ENCODE measurements at places on chromosomes 4 and X.

- no peak for DNase-seq
These were observed 19.9 kb upstream of the PPP3CA start for GRCh38 chr4:101367201-101367600.

DNA sequence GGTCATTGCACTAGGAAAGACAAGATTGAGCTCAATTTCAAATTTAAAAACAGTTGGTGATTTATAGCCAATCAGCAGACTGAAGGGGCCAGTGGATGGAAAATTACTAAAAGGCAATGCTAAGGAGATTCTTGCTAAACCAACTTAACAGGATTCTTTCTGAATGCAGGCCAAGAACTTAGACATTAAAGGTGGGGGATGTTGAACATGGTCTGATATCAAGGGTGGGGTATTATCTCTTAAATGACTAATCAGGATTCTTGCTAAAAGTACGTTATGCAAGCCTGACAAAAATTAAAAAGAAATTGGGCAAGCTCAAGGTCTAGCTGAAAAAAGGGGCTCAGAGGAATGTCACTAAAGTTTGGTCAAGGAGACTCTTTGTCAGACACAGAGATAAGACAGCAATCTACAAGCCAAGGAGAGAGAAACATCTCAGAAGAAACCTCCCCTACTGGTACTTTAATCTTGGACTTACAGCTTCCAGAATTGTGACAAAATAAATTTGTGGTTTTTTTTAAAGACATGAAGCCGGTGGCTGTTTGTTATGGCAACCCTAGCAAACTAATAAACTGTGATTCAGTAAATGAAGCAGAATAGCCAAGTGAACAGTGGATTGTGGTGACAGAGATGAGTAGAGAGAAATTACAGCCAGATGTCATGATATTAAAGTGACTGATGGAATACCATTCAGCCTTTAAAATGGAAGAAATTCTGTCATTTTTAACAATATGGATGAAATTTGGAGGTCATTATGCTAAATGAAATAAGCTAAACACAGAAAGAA is 120.3 kb upstream of the KLHL4 start:
- DNase-seq = no peak

DNA sequence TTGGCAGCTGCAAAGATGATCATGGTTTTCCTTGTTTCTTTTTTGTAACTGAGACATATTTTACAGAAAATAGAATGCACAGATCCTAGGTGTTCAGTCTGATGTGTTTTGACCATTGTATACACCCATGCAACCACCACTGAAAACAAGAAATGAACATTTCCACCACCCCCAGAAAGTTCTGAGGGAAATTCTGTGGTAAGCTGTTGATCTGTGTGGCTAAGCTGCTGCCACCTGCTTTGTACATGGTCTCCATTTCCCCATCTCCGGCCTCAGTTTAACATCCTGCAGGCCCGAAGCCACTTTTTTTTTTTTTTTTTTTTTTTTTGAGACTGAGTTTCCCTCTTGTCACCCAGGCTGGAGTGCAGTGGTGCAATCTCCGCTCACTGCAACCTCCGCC is 65.3 kb downstream of the NYX start:
- DNase-seq = no peak

DNA sequence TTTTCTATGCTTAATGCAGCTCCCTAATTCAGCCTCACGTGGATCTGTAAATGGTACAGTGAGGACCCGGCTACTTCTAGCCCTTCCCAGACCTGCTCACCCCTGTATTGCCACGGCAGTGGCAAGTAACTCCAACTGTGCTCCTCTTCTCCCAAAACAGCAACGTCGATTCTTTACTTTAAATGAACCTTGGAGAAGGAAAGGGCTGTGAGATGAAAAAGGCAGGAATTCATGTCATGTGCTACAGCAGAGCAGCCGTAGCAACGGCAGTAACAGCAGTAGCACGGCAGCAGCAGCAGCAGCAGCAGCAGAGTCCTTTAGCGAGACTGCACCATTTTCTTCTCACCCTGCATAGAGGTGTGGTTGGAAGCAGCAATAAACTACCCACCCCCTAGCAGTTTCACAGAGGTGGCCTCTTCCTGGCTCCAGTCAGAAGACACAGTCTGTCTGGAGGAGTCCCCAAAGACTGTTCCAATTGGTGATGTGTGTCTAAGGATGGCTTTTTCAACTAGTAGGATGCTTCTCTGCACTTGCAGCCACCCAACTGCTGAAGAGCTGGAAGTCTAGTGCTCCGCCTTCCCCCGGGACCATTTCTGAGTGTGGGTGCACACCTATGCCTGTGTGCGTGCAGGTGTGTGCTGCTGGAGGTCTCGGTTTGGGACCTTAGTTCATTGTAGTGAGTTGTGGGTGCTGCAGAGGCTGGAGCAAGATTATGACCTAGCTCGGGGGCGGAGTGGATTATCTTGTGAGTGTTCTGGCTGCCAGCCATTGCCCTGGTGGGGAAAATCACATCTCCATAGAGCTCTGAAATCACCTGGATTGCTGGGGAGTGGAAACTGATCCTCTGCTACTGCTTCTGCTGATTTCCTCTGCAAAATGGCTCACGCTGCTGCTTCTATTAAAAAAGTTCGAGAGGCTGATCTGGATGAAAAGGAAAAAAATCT is 67.2 kb downstream of the ANK2 start:
- DNase-seq = no peak

GRCh38 chr4:90069151-90069550 is 58.0 kb upstream of the CCSER1 start:
- no peak for DNase-seq

GRCh38 chrX:39862963-39863362 is 234.8 kb downstream of the BCOR start:
- no peak for DNase-seq

- DNase-seq = no peak
These were observed 78.1 kb downstream of the BMP15 start for GRCh38 chrX:50988649-50989048.

GRCh38 chrX:12060489-12061260 is 77.6 kb upstream of the FRMPD4 start:
- no peak for DNase-seq

GRCh38 chr4:128307123-128307571 is 19.5 kb upstream of the PGRMC2 start:
- no peak for DNase-seq

DNA sequence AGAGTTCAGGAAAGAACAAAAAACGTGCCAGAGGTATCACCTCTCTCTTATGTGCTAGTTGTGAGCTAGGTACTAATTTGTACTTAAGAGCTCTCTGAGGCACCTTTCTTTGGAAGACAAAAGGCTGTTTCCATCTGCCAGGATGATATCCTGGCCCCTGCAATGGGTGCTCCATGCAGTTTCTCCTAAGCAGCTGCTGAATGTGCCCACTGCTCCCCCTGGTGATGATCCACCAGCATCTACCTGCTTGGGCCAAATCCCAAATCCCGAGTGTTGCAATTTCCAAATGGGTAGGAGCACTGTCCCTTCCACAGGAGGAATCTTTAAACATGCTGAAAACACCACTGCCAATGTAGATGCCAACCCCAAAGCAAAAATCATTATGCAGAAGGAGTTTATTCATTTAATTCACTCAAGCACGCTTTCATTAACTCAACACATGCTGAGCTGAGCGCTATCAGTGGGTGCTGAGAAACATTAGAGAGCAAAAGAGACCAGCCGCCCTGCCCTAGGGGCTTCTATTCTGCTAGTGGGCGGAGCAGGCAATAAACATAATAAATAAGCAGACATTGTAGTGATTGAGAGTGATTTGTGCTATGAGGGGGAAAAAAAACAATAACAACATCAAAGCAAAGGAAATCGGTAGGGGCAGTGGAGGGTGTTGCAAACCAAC is 69.6 kb upstream of the C4orf50 start:
- no peak for DNase-seq

Data from stimulated activated CD8-positive, alpha-beta memory T cell treated with anti-CD3 and anti-CD28 coated beads, Interleukin-15, amount 100 ng/mL, for 24 hours (primary cell).